ENCODE measurements at places on chromosomes 4 and X.
A peak's percentile ranks its signal among the peaks of the same experiment; 100 is the strongest.

- no peak for DNase-seq
Observed at GRCh38 chrX:76971393-76972376, 475.5 kb upstream of the FGF16 start.

DNA sequence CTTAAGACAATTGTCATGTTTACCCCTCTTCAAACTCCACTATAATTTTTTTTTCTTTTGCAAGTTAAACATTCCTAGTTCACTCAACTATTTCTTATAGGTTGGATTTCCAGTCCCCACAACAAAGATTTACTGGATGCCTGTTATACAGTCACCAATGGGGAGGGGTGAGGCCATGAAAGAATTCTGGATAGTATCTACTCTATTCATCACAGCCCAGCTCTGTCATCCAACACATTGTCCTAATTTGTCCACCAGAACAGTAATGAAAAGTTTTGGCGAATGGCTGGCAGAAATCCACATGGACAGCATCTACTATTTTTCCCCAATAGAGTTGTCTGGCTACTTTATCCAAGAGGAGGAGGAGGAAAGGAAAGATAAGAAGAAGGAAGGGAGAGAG lies 192.7 kb upstream of the S100G start:
- no peak for DNase-seq

- no peak for DNase-seq
Observed at GRCh38 chr4:25155947-25156346, 4.3 kb downstream of the SEPSECS start.

DNA sequence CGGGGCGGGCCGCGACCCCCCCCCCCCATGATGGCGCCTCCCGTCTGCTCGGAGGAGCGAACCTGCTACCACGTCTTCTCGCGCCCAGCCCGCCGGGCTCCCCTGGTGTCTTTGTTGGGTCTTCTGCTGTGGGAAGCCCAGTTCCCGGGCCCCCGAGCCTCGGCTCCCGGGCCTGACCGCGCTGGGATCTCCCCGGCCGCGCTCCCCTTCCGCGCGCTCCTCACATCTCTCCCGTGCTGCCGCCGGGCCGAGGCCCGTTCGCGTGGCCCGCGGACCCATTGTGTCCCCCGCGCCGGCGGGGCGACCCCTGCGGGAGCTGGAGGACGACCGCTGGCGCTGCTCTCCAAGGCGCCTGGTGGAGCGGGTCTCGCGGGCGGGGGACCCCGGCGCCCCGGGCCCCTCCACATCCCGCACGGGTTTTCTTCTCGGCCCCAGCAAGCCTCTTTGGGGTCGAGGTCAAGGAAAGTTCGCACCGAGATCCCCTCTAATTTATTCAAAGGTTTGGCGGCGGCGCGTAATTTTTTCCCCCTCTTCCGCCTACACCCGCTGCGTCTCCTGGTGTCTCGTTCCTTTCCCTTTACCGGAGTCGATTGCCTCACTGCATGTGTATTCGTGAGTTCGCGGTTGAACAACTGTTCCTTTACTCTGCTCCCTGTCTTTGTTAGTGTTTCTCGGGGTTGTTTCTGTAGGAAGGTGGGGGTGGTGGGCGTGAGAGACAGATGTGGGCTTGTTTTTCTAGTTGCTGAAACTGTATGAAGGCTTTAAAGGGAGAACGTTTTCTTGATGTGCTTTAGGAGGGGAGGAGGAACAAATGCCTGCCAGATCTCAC lies 770 bp downstream of the SMAD1 start:
- peak; percentile 34 for DNase-seq

DNA sequence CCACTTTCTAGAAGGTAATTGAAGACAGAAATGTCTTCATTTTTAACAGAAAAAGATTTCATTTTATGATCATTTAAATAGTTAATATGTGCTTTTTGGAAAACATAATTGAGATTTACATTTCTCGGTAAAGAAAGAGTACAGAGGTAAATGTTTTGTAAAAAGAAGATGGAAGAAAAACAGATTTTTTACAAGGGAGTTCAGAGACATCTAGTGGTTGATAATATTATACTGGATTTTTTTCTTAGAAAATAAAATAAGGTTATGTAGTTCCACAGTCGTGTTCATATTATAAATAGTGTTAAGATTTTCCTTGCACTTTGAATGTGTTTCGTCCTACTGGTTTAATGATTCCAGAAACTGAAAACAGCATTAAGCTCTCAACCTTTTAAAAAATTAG lies 60.6 kb downstream of the SMARCA1 start:
- DNase-seq: no peak

GRCh38 chrX:29477878-29478277 lies 737.5 kb upstream of the MAGEB2 start:
- no peak for DNase-seq

- DNase-seq: no peak
Observed at GRCh38 chr4:89048906-89049601, 7.9 kb downstream of the FAM13A start.

DNA sequence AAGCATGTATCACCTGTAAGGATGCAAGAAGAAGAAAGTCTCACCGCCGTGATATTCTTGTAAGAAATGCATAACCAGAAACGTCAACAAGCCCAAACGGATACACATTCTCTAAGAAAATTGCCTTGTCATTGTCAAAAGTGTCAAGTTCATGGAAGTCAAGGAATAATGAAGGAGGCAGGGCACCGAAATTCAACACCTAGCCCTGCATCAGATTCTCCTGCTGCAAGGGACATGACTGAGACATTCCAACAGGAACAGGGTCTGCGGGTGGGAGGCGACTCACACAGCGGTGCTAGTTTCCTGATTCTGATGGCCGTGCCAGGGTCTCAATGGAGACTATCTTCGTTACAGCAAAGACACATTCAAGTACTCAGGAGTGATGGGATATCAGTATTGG lies 26.7 kb downstream of the IRF2 start:
- no peak for DNase-seq

DNA sequence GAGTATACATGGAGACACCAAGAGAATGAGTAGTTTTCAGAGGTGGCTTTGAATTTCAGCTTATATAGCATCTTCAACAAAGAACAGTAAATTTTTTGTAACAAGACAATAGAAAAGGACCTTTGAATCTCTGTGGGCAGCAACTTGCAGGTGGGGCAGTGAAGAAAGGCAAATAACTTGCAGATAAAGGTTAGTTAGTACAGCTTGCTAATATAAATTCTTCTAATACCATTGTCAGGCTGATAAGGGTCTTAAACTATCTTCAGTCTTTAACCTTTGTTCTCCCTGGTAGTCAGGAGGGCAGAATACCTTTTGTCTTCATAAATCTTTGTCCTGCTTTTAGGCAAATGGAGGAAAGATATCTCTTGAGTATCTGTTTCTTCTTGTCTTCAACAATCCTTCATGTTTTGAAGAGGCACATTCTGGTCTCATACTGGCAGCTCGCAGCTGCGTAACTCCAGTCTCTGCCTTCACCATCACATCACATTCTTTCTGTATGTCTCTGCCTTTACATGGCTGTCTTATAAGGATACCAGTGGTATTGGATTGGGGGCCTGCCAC lies 16.0 kb downstream of the ANXA3 start:
- DNase-seq: no peak

- no peak for DNase-seq
Observed at GRCh38 chr4:79281566-79282359, 44.1 kb downstream of the NAA11 start.

Data from HS-27A (cell line).